ENCODE measurements at places on chromosomes 2 and 18. TPM values are rescaled to one million over a fixed set of nuclear protein-coding genes. Genes with fewer than 3 reads are reported as not detected.

FSIP2 gene
- 0.15 TPM for total RNA-seq

ALKAL2 gene
- 1.0 TPM for total RNA-seq

NOSTRIN gene
- 9.9 TPM for total RNA-seq

DNAJC10 gene
- total RNA-seq = 29.8 TPM

ZNF512 gene
- total RNA-seq = 7.4 TPM

PTPRM gene
- total RNA-seq = 33.0 TPM

LINC00305 gene
- not detected for total RNA-seq

RFTN2 gene
- 1.0 TPM for total RNA-seq

SERPINB7 gene
- not detected for total RNA-seq

ATRAID gene
- 36.5 TPM for total RNA-seq

TMEM37 gene
- total RNA-seq = 96.6 TPM

HNMT gene
- 101 TPM for total RNA-seq

ACTR2 gene
- 114 TPM for total RNA-seq

DNA sequence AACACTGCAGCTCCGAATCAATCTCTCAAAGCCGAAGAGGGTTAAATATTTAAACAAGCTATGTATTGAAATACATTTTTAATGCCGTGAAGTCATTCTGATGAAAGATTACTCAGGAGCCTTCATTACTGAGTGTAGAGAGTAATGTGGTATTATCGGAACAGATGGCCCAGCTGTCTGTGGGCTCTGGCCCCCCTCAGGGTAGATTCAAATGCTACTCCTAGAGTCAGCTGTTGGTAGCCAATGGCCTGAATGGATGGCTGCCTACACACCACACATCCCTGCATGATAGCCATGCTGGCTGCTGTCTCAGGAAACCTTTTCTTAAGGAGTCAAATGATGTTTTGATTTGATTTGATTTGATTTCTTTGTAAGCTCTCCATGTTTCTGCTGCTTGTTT, 732.3 kb upstream of the CELF4 start:
- no peaks in the 10 kb centered on the region for H3K4me1 ChIP-seq
- H3K36me3 ChIP-seq = no peaks in the 10 kb centered on the region
- no peak for DNase-seq
- no peaks in the 10 kb centered on the region for H3K27me3 ChIP-seq
- H3K27ac ChIP-seq = no peak overlapping the region

DNA sequence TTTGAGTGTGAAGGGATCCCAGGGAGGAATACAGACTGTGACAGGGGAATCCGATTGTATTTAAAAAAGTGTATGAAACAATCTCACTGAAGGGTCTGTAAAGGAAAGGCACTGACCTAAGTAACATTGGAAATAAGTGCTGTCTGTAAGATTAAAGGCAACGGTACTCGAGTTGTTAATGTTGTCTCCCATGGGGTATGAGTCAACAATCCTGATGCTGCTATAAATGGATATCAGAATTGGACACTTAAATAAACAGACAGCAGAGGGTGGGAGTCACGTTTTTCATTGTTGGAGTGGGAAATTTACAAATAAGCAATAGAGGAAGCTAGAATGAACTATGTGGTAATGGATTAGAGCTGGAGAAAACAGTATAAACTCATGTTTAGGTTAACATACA, 452.4 kb upstream of the RGPD4 start:
- no peaks in the 10 kb centered on the region for H3K27me3 ChIP-seq
- no peaks in the 10 kb centered on the region for H3K36me3 ChIP-seq
- H3K4me3 ChIP-seq = no peak overlapping the region
- DNase-seq = no peak

GRCh38 chr18:41923446-41923845, 31.6 kb upstream of the PIK3C3 start:
- H3K4me1 ChIP-seq = no peaks in the 10 kb centered on the region
- no peaks in the 10 kb centered on the region for H3K27me3 ChIP-seq
- H3K4me3 ChIP-seq = no peak overlapping the region
- H3K27ac ChIP-seq = no peak overlapping the region
- no peak for DNase-seq

GRCh38 chr2:101753720-101754490, 56.4 kb downstream of the MAP4K4 start:
- no peaks in the 10 kb centered on the region for H3K27me3 ChIP-seq
- peaks cover 49% of the 10 kb centered on the region for H3K4me1 ChIP-seq
- no peak overlapping the region for H3K27ac ChIP-seq
- no peak overlapping the region for H3K4me3 ChIP-seq

- H3K27me3 ChIP-seq = no peaks in the 10 kb centered on the region
- H3K4me1 ChIP-seq = no peaks in the 10 kb centered on the region
- no peak overlapping the region for H3K27ac ChIP-seq
- DNase-seq = no peak
- H3K4me3 ChIP-seq = no peak overlapping the region
Observed at GRCh38 chr2:203559641-203560040, 24.5 kb upstream of the RAPH1 start.

All from right lobe of liver (tissue), 6 donors.